ENCODE measurements at places on chromosomes 11 and 22. TPM values are rescaled to one million over a fixed set of nuclear protein-coding genes. Genes with fewer than 3 reads are reported as not detected.

DNA sequence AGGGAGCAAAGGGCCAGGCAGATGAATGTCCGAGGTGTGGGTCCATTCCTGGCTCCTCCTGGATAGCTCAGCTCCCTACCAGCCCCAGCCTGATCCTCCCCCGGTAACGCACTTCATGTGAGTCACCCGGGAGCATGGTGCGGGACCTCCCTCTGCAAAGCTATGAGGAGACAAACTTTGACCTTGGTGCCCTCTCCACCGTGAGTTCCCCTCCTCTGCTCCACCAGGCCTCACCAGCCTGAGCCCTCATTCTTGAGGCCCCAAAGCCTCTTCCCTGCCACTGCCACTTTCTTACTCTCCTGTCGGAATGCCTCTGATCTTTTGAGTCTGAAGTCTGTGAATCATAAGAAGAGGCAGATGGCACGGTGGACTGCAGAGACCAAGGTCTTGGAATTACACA lies 37.4 kb upstream of the CD82 start:
- no peaks in the 10 kb centered on the region for H3K36me3 ChIP-seq
- no peak overlapping the region for H3K4me3 ChIP-seq
- DNase-seq: no peak
- H3K27ac ChIP-seq: no peak overlapping the region
- no peaks in the 10 kb centered on the region for H3K27me3 ChIP-seq

Gene HTR3A
- not detected for total RNA-seq

DNA sequence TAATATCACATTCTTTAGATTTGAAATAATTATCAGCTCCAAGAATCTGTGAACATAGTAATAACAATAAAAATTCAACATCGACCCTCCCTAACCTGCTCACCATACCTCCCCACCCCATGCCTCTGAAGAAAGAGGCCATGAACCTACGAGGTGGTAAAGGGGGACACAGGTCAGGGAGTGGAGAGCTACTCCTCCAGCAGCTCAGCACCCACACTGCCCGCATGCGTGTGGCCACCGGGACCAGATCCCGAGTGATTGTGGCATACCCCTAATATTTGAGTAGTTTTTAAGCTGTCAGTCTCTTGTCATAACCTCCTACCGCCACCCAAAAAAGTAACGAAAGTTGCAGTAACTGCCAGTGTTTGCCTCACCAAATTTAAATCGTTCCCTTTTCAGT lies 16.8 kb upstream of the ADSL start:
- no peak overlapping the region for H3K4me3 ChIP-seq
- no peak for DNase-seq
- H3K27ac ChIP-seq: no peak overlapping the region
- no peaks in the 10 kb centered on the region for H3K27me3 ChIP-seq
- H3K4me1 ChIP-seq: peaks cover 11% of the 10 kb centered on the region
- H3K36me3 ChIP-seq: peaks cover 7% of the 10 kb centered on the region

- no peak for DNase-seq
- H3K4me1 ChIP-seq: no peaks in the 10 kb centered on the region
- H3K27ac ChIP-seq: no peak overlapping the region
- H3K27me3 ChIP-seq: no peaks in the 10 kb centered on the region
Observed at GRCh38 chr22:34798605-34799004, 267.4 kb upstream of the ISX start.

GRCh38 chr11:104765401-104766095 lies 132.7 kb downstream of the CASP12 start:
- H3K36me3 ChIP-seq: no peaks in the 10 kb centered on the region
- no peak overlapping the region for H3K27ac ChIP-seq
- no peaks in the 10 kb centered on the region for H3K27me3 ChIP-seq
- no peak overlapping the region for H3K4me3 ChIP-seq
- DNase-seq: no peak
- no peaks in the 10 kb centered on the region for H3K4me1 ChIP-seq

Gene B3GAT3
- total RNA-seq: 14.0 TPM

Gene OR51I1
- not detected for total RNA-seq

Gene RTL10
- total RNA-seq: 8.1 TPM

Gene KCNJ1
- not detected for total RNA-seq

DNA sequence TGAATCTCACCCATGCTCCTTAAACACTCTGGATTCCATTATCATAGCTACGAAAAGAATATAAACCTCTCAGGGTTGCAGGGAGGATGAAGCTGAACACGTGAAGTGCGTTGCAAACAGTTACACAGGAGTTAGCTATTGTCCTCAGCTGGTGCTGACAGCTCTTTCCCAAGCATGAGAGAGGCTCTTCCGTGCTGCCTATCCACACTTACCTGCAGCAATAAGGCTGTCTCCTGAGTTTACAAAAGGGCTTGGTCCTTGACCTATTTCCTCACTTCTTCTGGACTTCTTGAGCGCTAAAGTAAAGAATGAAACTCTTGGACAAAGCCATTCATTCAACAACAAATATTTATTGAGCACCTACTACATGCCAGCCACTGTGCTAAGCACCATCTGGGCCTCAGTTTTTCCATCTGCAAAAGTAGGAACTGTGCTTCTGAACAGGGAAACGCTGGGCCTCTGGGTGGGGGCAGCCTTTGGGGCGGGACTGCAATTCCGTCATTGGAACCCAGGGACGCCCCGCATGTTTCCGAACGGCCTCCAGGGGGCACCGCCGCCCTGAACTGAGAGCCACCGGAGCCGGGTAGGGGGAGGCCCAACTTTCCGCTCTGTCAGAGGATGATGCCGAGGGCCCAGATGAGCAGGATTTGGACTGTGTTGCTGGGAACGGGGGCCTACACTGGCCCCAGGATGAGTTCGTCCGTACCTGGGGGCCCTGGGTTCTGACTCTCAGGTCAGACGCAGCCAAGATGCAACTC lies 651 bp upstream of the ARL2 start:
- DNase-seq: peak; percentile 96
- H3K4me1 ChIP-seq: peaks cover 27% of the 10 kb centered on the region
- H3K36me3 ChIP-seq: no peaks in the 10 kb centered on the region
- no peaks in the 10 kb centered on the region for H3K27me3 ChIP-seq

- no peak for DNase-seq
- H3K27ac ChIP-seq: no peak overlapping the region
- no peak overlapping the region for H3K4me3 ChIP-seq
Observed at GRCh38 chr22:38383417-38383816, 66.2 kb upstream of the CSNK1E start.

DNA sequence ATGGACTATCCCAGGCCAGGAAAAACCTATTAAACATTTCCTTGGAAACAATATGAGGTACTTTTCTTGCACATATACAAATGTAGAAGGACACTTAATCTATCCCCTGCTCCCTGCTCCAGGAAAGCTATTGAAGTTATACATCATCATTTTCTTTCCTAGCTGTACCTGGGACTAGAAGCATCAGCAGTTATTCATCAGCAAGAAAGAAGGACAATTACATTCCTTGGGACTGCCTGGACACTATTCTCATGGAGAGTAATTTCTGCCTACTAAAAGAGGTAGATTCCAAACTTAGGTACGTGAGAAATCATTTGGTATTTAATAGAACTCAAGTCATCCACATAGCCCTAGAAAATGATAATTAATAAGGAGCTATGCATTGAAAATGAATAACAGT lies 51.0 kb upstream of the PICALM start:
- no peaks in the 10 kb centered on the region for H3K27me3 ChIP-seq
- peaks cover 4% of the 10 kb centered on the region for H3K4me1 ChIP-seq
- H3K4me3 ChIP-seq: no peak overlapping the region
- no peaks in the 10 kb centered on the region for H3K36me3 ChIP-seq

DNA sequence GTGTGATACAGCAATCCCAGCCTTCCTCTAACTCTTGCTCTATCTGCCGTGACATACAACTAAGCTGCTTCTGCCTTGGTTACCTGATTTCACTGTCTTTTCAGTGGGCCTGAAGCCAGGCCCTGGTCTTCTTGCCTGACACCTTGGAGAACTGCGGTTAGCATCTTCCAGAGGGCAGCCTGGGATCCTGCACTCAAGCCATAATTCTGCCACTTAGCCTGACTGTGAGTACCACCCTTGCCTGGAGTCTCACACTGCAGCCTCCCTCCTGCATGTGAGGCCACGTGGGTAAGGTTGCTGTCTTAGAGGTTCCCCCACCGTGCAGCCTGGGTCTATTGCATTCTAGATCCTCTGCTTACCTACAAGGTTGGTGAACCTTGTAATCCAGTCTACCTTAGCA lies 35.8 kb downstream of the USP35 start:
- no peak overlapping the region for H3K27ac ChIP-seq
- peaks cover 63% of the 10 kb centered on the region for H3K36me3 ChIP-seq
- H3K27me3 ChIP-seq: no peaks in the 10 kb centered on the region
- no peak overlapping the region for H3K4me3 ChIP-seq
- no peak for DNase-seq

Gene HPX
- 0.20 TPM for total RNA-seq

DNA sequence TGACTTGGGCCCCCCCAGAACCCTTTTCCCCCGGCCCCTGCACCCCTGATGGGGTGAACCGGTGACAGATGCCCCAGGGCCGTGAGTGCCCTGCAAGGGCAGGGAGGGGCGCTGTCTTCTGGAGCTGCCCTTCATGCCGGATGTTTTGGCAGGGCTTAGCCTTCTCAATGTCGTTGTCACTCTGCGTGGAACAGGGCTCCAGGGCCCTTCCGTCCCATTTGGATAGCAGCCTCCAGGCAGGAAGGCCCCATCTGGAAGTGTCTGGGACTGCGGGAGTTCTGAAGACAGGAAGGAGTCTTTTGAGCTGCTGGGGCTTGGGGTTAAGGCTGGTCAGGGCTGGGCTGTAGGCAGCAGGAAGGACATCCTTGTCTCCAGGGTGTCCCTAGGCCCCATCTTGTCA lies 4.6 kb downstream of the FRMD8 start:
- H3K27me3 ChIP-seq: no peaks in the 10 kb centered on the region
- peak overlapping the region; percentile 25 for H3K4me3 ChIP-seq
- peaks cover 32% of the 10 kb centered on the region for H3K36me3 ChIP-seq
- H3K27ac ChIP-seq: peak overlapping the region; percentile 79
- no peak for DNase-seq
